ENCODE measurements at places on chromosomes 6 and 20.

GRCh38 chr6:120648713-120649112, 685.6 kb downstream of the TBC1D32 start:
- no peak for DNase-seq

GRCh38 chr6:110517034-110517433, 40.6 kb upstream of the SLC22A16 start:
- DNase-seq = no peak

DNA sequence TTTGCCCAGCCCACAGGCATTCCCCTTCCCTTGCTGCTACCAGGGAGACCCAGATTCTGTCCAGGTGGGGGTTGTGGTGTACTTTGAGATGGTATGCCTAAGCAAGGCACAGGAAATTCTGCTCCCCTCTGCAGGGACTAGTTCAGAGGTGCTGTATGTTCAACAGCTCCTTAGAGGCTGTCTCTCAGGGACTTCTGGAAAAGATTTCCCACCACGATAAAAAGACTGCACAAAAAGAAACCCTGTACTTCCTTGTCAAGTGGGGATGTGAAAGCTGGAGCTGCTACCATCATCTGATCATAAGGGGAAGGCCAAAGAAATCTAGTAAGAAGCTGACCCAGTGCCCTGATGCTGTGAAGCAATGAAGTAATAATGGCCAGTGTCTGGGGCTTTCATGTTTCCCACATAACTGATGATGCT, 51.5 kb upstream of the SMIM29 start:
- DNase-seq = no peak

DNA sequence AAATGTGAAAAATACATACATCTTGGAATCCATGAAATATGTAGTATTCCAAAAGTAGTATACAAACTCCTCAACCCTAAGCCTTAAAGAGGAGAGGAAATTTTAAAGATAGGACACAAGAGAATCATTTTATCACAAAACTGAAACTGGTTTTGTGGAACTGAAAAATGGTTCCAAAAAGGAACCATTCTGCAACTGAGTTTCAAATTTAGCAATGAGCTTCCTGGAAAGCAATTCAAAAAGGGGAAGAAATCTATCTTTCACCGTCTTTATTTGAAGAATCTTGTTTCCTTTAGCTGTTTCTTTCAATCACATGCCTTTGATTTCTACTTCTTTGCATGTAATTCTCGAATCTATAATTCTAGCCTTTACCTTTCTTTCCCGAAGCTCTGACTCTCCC, 32.2 kb upstream of the LAMP5 start:
- DNase-seq = no peak

GRCh38 chr6:20997143-20997769, 463.0 kb downstream of the CDKAL1 start:
- no peak for DNase-seq

DNA sequence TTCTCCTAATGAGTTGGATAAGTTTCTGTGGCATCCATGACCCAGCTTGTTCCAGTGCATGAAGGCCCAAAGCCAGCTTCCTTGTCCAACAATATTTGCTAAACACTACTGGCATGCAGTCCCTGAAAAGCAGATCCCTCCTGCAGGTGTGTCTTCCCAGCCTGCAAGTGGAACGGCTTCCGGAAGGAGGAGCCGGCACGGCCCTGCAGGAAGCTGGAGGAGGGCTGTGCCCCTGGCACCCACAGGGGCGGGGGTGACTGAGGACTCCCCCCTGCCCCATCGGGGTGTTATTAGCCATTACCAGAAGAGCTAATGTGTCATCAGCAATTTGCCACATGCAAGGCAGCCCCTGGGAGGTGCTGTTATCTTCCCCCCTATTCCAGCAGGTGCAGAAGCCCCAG, 27.4 kb downstream of the NPEPL1 start:
- DNase-seq = no peak

DNA sequence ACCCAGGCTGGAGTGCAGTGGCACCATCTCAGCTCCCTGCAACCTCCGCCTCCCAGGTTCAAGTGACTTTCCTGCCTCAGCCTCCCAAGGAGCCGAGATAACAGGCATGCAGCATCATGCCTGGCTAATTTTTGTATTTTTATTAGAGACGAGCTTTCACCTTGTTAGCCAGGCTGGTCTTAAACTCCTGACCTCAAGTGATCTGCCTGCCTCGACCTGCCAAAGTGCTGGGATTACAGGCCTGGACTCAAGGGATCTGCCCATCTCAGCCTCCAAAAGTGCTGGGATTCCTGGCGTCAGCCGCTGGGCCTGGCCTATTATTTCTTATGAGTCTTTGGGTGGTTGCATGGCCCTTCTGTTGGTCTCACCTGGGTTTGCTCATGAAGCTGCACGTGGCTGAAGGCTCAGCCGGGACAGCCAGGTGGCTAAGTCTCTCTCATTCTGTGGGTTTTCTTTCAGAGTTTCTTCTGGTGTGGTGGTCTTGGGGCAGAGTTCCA, 45.6 kb upstream of the NCOA3 start:
- DNase-seq = no peak

- DNase-seq = no peak
Measured at GRCh38 chr20:33969563-33969962, 24.1 kb upstream of the RALY start.

GRCh38 chr6:39200498-39201020, 28.7 kb downstream of the KCNK5 start:
- DNase-seq = no peak

- no peak for DNase-seq
Measured at GRCh38 chr6:121856296-121856695, 420.9 kb downstream of the GJA1 start.

DNA sequence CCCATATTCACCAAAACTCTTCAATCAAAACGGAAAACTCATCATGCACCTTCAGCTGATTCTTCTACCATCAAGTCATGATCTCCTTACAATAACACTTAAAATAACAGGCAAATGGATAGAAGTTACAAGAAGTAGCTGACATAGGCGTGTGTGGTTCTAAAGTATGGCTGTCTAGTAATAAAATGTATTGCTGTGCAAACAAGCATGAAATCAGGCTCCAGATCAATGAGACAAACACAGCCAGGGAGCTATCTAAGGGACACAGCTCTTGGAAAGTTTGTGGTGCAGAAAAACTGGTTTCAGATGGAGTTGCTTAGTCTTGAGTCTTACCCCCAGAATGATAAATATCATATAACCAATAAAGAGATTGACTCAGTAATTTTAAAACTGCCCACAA, 434.8 kb upstream of the NOX3 start:
- no peak for DNase-seq

DNA sequence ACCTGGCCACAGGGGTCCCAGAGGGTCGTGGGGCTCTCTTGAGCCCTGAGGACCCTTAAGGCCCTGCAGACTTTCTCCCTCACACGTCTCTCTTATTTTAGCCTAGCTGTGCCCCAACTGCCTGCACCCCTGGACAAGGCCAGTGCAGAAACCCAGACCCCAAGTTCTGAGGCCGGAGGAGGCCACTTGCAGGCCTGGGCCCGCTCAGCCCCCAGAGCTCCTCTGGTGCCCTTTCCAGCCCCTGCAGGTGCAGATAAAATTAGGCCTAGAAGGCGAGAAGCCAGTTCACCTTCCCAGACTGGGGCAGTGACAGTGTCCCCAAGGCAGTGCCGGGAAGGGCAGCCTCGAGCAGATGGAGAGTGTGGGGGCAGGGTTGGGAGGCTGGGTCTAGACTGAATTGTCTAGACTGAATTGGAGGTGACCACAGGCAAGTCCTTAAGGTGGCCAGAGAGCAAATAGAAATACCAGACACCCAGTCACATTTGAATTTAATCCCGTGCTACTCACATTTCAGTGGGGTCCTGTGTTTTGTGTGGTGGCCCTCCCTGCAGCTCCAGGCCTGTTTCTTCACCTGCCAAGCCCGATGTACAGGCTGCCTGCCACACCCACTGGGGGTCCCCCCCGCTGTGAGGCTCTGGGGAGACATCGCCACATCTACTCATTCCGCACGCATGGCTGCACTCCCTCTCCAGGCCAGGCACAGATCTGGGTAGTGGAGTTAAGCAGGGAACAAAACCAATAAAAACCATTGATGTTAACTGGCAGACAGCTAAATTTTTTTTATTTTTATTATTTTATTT, 8.6 kb upstream of the IP6K3 start:
- DNase-seq = no peak
